ENCODE measurements at places on chromosomes 13 and 19.
A peak's percentile ranks its signal among the peaks of the same experiment; 100 is the strongest.

- no peak for DNase-seq
Observed at GRCh38 chr13:50073340-50073739, 58.1 kb downstream of the KCNRG start.

DNA sequence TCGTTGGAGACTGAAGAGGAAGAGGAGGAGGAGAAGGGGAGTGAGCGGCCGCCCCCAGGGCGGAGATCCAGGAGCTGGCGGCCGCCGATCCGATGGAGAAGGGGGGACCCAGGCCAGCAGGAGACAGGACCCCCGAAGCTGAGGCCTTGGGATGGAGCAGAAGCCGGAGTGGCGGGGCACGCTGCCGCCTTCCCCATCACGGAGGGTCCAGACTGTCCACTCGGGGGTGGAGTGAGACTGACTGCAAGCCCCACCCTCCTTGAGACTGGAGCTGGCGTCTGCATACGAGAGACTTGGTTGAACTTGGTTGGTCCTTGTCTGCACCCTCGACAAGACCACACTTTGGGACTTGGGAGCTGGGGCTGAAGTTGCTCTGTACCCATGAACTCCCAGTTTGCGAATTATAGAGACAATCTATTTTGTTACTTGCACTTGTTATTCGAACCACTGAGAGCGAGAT lies 1.8 kb downstream of the GADD45B start:
- no peak for DNase-seq

GRCh38 chr19:16265890-16266585 lies 58.6 kb upstream of the KLF2 start:
- no peak for DNase-seq

DNA sequence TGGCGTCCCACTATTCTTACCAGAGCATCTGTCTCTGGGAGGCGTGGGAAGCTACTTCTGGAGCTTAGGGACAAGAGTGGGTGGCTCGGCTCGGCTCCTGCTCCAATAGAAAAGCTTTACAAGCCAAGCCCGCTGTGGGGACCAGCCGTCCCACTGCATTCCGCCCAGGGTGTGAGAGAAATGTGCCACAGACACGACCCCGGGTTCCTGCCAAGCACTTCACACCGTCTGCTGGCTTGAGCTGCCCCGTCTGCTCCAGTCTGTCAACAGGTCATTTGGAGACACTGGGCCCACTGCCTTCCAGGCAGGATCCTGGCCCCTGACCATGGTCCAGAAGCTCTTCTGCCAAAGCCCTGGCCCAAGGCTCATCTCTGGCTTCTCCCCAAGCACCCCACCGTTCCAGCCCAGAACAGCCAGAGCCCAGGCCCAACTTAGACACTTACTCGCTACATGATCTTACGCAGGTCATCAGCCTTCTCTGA lies 6.5 kb upstream of the FKRP start:
- DNase-seq = no peak

DNA sequence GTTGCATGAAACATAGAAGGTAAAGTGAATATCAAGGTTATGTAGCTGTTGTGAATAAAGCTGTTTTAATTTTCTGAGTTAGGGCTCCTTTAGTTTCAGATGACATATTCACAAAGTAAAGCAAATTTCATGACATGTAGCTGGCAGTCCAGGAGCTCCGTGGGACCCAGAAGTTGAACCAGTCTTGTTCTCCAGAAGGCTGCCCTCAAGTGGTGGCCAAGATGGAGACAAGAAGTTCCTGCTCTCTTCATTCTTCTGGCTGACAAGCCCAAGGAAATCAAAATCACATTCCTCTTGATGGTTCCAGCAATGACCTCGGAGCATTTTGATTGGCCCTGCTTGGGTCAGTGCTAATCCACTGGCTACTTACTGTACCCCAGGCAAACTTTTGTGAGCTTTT lies 128.7 kb downstream of the LIG4 start:
- no peak for DNase-seq

GRCh38 chr13:95530178-95530577 lies 22.3 kb upstream of the CLDN10 start:
- DNase-seq = no peak

DNA sequence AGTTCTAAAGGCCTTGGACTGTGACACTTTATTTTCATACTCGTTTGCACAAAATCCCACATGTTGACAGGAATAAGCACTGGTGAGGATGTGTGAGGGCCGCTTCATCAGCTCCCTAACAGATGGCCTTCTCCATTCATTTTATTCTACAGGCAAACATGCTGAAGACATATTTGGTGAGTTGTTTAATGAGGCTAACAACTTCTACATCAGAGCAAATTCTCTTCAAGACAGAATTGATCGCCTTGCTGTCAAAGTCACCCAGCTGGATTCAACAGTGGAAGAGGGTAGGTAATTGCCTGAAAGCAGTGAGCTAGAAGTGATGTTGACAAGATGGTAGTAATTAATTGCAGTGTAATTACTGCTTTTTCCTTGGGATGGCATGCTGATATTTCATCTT lies 95.7 kb downstream of the GPR12 start:
- no peak for DNase-seq

DNA sequence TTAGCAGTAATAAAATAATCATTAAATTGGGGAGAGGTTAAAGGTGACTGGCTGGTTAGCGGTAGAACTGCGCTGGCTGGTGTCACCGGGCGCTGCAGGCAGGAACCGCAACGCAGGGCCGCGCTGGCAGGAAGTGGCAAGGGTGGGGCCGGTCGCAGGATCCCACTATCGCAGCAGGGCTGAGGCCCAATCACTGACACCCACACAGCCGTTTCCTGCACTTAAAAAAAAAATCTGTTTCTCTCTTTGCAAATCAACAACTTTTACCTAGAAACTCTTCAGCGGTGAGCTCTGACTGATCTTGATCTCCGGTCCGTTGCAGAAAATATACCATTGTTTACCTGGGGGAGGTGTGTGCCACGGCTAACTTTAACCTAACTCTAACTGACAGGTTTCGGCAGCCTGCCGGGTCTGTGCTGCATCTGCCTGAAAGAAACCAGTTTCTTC lies 46.9 kb downstream of the KLF2 start:
- peak; percentile 79 for DNase-seq

DNA sequence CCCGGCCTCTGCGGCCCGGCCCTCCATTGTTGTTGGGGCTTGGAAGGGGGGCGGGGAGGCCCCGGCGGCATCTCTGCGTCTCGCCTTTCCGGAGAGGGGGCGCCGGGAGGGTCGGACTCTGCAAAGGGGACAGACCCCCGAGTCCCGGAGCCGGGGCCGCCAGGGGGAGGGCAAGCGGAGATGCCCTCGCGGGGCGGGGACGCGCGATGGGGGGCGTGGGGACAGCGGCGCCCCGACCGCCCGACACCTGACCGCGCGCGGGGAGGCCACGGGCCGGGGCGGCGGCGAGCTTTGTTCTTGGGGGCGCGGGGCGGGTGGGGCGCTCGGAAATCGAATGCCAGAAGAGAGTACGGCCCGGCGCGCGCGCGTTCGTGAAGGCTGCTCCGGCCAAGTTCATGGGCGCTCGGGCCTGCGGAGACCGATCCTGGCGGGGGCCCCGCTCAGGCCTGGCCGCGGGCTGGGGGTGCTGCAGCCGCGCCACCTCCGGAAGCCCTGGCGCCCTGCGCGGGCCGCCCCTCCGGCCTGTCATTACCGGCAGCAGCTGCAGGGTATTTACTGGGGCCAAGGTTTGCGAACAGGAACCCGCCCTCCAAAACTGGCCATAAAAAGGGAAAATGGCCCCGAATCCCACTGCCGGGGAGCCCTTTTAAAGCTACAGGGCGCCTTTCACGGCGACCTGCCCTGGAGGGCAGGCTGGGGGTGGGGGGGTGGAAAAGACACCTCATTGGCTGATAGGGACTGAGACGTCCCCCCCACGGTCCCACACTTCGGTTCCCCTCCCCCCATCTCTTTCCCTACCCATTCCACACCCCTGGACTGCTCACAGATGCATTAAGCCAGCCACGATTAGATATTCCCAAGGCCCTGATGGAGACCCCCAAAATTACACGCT lies 11.1 kb upstream of the NANOS3 start:
- no peak for DNase-seq

- DNase-seq = no peak
Observed at GRCh38 chr13:99545979-99546378, 44.7 kb downstream of the TM9SF2 start.

GRCh38 chr19:53078668-53079067 lies 24.6 kb downstream of the ZNF160 start:
- DNase-seq = no peak

GRCh38 chr13:105825071-105825470 lies 710.4 kb downstream of the EFNB2 start:
- no peak for DNase-seq

DNA sequence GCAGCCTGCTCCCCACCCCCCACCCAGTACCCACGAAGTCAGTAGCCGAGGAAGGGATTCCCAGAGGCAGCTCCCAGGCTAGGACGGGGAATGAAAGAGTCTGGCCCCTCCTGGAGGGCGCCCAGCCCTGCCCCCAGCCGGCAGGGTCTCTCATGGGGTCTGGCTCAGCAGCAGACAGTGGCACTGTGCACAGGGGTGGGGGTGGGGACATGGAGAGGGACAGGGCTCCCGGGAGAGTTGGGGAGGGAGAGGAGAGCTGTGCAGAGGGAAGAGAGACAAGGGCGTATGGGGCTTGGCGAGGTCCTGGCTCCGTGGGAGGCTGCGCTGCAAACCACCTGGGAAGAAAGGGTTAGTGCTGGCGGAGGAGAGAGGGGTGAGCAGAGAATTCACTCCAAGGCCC lies 27.7 kb upstream of the ASF1B start:
- no peak for DNase-seq

DNA sequence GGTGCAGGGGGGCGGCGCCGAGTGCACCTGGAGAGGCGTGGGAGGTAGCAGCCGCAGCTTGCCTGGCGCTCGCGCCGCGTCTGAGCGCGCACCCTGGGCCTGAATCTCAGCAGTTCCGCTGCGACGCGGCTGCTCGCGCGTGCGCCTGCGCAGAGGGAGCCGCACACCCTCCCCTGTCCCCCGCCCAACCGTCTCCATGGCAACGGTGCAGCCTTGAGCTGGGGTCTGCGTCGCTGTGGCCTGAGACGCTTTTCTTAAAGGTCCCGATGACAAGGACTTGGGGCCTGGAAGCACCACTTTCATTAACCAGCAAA lies at the start of gene PNMA8B:
Gene PNMA8B, minus strand, starts transcription at position 82 of the 314 bp plus-strand sequence. CDS start 402 bp downstream, outside the sequence.
- no peak for DNase-seq

- no peak for DNase-seq
Observed at GRCh38 chr19:58569191-58569942, 3.8 kb downstream of the MZF1 start.

GRCh38 chr19:7925171-7925851 lies 624 bp downstream of the CTXN1 start:
- DNase-seq = peak; percentile 57

- no peak for DNase-seq
Observed at GRCh38 chr19:29539131-29539530, 13.3 kb downstream of the VSTM2B start.

DNA sequence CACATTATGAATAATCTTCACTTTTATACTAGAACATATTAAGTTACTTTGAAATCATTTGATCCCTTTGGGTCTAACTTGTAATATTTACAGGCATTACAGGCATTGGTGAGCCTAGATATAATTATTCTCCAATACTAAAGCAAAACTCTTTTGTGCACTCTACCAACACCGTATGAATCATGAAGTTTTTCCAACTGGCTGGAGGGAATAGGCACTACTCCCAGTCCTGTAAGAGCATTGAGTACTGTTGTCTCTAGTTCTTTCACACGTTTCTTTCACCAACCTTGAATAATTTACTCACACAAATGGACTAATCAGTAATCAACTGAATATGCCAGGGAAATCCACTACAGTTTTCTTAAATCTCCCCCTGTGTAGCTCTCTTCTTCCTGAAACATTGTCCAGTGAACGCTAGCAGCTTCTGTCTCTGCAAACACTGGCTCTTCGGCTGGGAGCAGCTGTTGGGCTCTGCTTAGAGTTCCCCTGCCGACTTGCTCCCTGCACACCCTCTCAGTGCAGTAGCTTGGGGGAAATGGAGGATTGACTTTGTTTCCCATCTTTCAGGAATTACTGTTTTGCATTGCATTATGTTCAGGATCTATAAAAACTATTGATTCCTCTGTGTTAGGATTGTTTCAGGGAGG lies 476.7 kb downstream of the RFC3 start:
- no peak for DNase-seq

GRCh38 chr19:16676101-16676798 lies 15.3 kb downstream of the TMEM38A start:
- no peak for DNase-seq

DNA sequence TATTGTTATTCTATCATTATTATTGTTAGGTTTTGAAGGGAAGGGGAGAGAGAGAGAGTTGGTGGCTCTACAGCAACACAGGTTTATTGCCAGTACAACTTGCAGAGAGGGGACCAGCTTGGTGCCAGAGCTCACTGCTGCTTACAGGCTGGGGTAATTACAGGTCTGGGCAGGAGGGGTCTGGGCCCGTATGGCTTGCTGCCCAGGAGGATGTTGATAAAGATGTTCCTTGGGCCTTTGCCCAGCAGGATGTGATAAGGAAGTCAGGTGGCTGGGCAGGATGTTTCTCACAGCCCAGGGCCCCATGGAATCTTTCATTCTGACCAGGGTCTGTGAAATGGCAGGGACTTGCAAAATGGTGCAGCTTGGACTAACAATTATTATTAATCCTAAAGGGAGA lies 64.2 kb upstream of the ZNF599 start:
- no peak for DNase-seq

GRCh38 chr13:27264648-27265047 lies 6.0 kb upstream of the RASL11A start:
- no peak for DNase-seq

DNA sequence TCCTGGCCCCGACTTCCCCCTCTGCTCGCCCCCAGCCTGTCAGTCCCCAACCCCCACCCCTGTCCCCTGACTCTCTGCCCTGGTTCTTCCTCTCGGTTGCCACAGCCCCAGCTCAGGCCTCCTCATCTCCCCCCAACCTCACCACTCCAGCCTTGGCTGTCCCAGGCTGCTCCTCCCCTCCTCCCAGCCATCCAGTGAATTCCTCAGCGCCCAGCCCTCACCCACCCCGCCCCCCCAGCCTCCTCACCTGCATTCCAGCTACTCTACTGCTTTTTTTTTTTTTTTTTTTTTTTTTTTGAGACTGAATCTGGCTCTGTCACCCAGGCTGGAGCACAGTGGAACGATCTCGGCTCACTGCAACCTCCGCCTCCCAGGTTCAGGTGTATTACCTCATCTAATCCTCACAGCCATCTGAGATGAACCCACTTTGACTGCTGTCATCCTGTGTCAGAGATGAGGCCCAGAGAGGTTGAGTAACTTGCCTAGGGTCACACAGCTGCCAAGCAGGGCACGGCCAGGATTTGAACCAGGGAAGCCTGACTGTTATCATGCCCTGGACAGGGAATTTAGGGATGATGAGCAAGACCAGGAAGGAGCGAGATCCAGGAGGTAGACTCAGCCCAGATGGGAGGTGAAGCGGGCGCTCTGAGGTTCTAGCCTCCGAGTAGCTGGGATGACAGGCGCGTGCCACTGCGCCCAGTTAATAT lies 2.6 kb downstream of the SULT2B1 start:
- DNase-seq = no peak

GRCh38 chr13:64925284-64925683 lies 2304.9 kb downstream of the PCDH9 start:
- DNase-seq = no peak

GRCh38 chr13:50617134-50617721 lies 226.3 kb downstream of the DLEU7 start:
- no peak for DNase-seq
